Activated naive CD4-positive, alpha-beta T cell (primary cell): ENCODE measurements at places on chromosomes 12 and 14.

DNA sequence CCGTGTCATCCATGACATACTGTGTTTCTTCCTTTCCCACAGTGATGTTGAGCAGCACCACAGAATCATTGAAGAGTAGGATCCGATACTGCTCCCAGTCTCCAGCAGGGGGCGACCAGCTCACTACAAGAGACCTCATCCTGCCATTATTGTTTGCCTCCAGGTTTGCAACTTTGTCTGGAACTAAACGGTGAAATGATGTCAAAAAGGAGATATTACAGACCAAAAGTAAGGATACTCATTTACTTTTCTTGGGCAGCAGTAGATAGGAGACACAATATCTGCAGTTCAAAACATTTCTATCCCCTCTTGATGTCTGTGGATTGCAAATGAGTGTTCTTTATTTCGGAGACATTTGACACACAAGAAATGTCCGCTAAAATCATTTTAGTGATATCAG lies 47.2 kb downstream of the PTPRB start:
- no peak for DNase-seq

DNA sequence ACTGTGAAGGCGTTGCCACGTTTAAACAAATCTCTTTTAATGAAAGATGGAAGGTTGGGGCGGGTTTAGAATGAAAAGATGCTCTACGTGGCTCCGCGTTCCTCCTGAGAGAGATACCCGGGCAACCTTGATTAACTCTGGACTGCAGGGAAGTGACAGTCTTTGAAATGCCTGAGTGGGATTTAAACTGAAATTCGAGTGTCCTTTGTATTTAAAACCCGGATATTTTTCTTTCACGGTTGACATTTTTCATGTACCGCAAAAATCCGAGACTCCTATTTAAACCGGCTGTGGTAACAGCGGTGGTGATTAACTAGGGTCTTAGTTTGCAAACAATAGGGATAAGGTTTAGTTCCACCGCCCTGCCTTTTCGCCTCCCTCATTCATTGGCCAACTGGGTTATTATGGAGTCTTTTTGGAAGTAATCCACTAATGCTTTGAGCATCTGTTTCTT lies 707 bp downstream of the G2E3 start:
- DNase-seq = no peak

- DNase-seq = no peak
These were observed 50.6 kb downstream of the FOXA1 start for GRCh38 chr14:37544407-37544806.

GRCh38 chr12:6069437-6070093 lies 54.9 kb downstream of the VWF start:
- no peak for DNase-seq

DNA sequence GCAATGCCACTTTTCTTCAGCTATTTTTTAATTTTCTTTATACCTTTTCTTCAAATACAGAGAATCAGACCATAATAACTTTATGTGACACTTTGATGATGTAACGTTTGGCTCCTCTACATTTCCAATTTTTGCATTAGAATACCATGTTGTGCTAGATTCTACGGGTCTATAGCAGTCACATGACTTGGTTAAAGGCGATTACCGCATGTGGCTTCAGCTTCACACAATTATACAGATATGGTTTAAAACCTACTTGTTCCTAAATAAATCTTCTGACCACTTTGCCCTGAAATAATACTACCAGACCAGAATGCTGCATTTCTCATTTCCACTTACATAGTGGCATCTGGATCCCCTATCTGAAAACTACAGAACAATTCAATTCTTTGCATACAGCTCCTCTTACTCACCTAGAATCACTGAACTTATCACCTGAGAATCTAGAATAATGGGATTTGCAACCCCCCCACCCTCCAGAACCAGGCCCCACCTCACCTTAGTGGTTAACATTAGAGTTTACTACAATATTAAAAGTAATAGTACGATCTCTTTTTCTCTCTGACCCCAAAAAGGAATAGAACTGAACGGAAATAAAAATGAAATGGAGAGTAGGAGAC lies 1.3 kb downstream of the MAX start:
- no peak for DNase-seq

DNA sequence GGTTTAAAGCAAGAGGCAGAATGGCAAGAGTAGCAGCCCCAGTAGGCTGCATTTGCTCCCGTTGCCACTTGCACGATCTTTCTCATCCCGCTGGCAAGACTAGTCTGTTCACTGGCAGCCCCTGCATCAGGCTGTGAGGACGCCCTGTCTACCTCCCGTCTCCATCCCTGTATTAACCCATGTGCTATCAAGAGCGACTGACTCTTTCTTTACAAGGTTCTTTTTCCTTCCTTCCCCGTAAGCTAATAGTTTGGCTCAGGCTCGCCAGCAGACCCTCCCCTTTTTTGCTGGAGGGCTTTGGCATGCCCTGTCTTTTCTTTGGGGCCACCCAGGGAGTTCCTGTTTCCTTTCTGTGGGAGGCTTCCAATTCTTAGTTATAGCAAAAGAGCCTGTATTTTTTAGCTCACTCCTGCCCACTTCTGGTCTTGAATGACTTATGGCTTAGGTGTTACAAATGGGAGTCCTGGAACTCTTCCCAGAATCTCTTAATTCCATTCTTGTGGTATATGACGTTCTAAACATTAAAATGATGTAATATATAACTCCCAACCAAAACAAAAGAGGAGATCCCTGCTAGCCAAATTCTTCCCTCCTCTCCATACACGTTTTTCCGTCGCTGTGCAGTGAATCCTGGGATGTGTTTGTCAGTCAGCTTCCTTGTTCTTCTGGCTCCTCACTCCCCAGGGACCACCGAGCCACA lies 149.0 kb downstream of the PRKCH start:
- no peak for DNase-seq

- DNase-seq = no peak
These were observed 24.5 kb upstream of the ULK1 start for GRCh38 chr12:131869871-131870418.

DNA sequence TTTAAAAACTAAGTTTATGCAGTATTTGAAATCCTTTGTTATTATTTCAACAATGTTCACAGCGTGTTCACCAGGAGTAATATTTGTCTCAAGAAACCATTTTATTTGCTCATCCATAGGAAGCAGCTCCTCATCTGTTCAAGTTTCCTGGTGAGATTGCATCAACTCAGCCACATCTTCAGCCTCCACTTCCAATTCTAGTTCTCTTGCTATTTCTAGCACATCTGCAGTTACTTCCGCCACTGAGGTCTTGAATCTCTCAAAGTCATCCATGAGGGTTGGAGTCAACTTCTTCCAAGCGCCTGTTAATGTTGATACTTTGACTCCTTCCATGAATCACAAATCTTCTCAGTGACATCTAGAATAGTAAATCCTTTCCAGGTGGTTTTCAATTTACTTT lies 18.0 kb downstream of the CLEC9A start:
- no peak for DNase-seq

DNA sequence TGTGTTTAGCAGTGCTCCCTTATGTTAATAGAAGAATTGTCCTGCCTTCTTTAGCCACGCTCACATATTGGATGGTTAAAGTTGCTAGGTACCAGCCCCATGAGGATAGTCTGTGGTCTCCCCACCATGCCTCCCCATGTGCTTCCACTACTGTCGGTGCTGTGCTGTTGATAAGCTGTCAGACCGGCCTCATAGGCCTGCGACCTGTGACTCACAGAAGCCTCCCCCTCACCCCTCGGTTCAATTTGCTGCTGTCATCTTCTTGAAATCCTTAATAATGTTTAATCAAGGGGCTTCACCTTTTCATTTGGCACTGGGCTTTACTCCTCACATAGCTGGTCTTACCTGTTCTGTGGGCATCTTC lies 227.2 kb downstream of the NPAS3 start:
- no peak for DNase-seq

GRCh38 chr12:107372229-107372658 lies 278.9 kb upstream of the CRY1 start:
- no peak for DNase-seq
